CD4-positive, alpha-beta T cell treated with Interleukin-15 for 4 hours (primary cell): ENCODE measurements at places on chromosomes 1 and 21.

- DNase-seq: peak; percentile 59
Observed at GRCh38 chr1:91511386-91511785, 10.7 kb downstream of the CDC7 start.

DNA sequence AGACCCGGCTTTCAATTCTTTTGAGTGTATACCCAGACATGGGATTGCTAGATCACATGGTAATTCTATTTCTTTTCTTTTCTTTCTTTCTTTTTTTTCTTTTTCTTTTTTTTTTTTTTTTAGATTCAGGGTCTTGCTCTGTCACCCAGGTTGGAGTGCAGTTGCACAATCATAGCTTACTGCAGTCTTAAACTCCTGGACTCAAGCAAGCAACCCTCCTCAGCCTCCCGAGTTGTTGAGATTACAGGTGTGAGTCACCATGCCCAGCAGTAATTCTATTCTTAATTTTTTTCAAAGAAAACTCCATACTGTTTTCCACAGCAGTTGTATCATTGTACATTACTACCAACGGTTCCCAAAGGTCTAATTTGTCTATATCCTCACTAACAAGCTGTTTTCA, 13.5 kb upstream of the RNF186 start:
- DNase-seq: no peak

DNA sequence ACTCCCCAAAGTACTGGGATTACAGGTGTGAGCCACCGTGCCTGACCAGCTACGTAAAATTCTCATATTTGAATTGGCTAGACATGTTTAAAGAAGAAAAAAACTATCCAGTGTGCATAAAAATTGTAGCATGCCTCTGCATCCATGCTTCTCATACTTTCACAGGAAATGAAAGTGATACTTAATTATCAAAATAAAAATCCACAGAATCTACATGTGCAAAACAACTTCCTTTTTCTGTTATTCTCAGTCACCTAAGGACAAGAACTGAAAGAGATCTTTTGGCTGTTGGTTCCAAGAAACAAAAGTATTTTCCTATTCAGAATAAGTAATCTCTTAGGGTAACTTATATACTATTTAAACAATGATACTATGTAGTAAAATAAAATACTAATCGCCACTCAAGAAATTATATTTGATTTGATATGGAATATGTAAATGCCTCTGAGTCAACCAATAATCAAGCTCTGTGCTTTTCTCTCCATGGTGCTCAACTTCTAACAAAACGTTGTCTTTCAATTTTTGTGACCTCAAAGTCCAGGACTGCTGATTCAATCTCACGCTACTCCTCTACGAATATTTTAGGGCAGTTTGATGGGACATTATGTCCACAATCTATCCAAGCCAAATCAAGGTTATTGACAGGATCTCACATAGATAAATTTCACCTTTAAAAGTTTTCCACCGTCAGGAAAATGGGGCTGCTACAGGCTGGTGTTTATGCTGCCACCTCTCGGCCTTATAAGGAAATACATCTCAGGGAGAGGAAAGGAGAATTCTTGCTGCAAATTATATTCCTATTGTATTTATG, 102.7 kb downstream of the ZNF281 start:
- DNase-seq: peak; percentile 51

DNA sequence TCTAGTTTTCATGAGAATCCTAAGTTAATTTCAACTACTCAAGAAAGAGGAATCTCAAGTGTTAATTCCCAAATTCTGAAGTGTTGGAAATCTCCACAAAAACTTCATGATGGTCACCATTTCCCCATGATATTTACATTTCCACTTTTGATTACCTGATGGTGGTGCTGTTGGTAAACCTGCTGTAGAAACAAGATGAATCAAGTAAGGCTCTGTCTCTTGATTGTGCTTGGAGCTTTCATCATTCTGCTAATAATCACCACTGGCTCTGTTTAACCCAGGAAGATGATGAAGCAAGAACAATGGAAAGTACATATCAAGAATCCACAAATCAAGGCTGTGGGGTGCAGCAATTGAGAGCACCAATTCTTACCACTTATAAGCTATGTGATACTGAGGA, 77.8 kb downstream of the C4BPA start:
- DNase-seq: no peak

GRCh38 chr1:76129731-76130130, 55.2 kb downstream of the ST6GALNAC3 start:
- DNase-seq: no peak

DNA sequence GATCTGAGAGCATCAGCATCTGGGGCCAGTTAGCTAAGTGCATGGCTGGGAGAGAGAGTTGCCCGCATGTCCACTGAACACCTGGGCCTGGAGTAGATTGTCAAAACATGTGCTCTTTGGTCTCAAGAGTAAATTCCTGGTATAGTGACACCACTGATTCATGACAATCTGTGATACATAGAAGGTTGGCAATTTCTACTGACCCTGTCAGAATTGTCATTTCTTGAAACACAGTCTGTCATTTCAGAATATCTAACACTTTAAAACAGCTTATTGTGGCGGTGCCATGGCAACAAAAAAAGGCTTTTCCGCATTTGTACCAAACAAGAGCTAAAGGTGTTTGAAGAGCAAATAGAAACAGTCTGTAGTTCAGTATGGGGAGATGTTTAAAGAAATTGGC, 186.4 kb upstream of the FAM78B start:
- no peak for DNase-seq

DNA sequence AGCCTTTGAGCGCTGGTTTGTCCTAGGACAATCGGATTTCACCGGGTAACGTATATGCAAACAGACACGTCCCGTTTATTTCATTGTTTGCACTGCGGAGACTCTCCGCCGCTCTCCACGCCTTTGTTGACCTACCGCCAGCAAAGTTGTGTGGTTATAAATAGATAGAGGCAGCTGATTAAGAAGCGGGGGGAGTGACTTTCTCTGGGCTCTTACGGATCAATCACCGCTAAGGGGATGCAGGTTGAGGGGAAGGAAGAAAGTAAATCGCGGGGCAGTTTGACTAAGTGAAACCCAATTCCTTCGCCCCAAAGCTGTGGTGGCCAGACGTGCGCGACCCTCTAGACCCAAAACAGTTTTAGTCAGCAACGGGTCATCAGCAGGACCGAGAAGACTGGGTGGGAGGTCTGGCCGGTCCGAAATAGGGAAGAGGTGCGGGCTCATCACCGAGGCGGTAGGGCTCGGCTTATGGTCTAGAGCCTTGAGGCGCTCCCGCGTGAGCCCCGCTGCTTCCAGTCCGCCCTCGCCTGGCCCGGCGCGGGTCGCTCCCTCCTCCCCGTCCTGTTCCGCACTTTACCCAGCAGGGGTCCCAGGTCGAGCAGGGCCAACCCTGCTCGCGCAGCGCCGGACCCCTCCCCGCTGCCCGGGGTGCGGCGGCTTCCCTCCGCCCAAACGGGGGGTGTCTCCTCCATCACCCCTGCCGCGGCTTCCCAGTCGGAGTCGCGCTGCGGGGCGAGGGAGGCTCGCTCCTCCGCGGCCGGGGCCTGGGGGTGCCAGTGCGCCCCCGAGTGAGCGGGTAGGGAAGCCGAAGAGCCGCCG, 120.8 kb upstream of the RRP15 start:
- DNase-seq: no peak

- DNase-seq: peak; percentile 58
Observed at GRCh38 chr1:226679853-226680516, 59.1 kb downstream of the ITPKB start.

DNA sequence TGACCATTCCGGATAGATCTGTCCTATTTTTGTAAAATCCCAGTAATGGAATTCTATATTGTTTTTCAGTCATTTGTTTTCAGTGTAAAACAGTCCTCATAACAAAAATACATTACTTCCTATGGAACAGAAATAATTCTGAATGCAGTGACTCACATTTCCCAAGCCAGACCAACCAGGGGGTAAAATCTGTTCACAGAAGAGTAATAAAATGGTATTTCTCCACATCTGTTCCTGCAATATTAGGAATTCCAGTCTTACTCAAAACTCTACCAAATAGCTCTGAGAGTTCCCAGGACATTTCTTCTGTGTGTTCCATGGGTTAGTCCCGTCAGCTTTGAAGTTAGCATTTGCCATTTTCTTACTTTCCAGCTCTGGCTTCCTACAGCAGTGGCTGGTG, 2.6 kb upstream of the DDR2 start:
- DNase-seq: no peak

- DNase-seq: no peak
Observed at GRCh38 chr1:198619375-198620140, 19.3 kb upstream of the PTPRC start.

DNA sequence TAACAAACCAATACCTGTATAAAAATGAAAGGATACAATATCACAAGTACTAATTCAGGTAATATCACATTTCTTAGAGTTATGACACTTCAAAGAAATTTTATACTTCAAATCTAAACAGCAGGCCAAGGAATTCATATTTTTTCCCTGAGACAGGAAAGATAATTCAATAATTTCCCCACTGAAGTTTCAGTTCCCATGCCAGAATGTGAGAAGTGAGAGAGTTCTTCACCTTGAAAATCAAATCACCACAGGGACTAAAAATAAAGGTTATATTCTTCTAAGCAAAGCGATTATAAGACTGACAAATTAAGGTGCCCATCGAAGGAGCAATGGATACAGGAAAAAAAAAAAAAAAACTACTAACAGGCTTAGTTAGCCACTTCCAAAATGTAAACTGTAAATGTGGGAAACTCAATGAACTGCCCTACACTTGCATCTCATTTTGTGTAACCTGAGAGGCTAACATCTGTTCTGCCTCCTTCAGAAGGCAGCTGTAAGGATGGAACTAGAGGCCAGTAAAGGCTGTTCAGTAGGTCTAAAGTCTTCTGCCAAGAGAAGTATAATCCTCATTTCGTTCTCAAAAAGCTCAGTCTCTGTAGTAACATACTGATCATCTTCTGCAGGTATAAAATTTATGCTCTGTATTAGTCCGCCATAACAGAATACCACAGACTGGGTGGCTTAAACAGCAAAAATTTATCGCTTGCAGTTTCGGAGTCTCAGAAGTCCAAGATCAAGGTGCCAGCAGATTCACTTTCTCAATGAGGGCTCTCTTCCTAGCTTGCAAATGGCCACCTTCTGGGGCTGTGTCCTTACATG, 127.8 kb downstream of the RERE start:
- DNase-seq: no peak

- DNase-seq: no peak
Observed at GRCh38 chr1:64846573-64847430, 101.9 kb downstream of the RAVER2 start.

- DNase-seq: peak; percentile 2
Observed at GRCh38 chr1:233328142-233328921, 808 bp downstream of the MAP3K21 start.

- peak; percentile 16 for DNase-seq
Observed at GRCh38 chr1:33097137-33097611, 16.2 kb downstream of the AZIN2 start.

- no peak for DNase-seq
Observed at GRCh38 chr21:32392299-32392879, 423 bp downstream of the URB1 start.

DNA sequence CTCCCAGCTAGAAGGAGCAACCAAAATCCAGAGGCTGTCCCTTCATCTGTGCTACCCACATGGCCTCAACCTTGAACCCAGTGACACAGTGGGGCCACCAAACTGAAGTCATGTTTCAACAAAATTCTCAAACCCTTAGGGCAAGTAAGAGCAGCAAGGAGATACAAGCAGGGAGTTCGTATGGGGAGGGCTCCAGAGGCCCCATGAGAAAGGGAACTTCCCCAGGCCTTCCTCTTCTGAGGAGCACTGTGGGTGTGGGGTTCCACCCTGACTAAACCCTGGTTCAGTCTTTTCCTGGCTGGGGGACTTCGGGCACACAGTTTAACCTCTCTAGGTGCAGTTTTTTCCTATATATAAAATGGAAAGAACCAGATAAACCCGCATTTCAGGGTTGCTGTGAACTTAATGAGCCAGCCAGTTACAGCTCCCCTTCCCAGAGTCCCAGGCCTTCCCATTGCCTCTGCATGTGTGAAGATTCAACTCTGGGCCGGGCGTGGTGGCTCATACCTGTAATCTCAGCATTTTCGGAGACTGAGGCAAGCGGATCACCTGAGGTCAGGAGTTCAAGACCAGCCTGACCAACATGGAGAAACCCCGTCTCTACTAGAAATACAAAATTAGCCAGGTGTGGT, 8.0 kb upstream of the THEMIS2 start:
- DNase-seq: peak; percentile 44

GRCh38 chr1:168637350-168637991, 61.1 kb downstream of the XCL1 start:
- no peak for DNase-seq

GRCh38 chr1:221740369-221740992, 1.4 kb downstream of the DUSP10 start:
- no peak for DNase-seq

DNA sequence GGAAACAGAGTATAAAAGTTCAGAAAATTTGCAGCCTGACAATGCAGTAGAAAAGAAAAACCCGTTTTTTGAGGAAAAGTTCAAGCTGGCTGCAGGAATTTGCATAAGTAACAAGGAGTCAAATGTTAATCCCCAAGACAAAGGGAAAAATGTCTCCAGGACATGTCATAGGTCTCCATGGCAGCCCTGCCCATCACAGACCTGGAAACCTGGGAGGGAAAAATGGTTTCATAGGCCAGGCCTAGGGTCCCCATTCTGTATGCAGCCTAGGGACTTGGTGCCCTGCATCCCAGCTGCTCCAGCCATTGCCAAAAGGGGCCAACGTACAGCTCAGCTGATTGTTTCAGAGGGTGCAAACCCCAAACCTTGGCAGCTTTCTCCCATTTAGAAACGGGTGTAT, 3.6 kb upstream of the KCNT2 start:
- DNase-seq: no peak

DNA sequence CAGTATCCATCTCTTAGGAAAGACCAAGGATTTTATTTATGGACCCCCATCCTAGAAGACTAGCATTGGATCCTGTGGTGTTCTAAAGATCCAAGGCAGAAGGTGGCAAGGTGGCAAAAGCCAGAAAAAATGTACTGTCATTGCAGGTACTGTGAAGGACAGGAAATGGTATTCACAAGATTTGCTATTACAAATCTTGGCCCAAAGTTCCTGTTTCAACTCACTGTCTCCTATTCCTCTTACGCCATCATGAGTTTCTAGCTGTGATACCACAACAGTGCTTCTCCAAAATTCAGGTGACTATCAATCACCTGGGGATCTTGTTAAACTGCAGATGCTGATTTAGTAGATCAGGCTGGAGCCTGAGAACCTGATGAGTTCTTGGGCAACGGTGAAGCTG, 21.4 kb downstream of the ACP6 start:
- DNase-seq: no peak

GRCh38 chr1:6601049-6601922, 1.4 kb downstream of the KLHL21 start:
- peak; percentile 89 for DNase-seq

- peak; percentile 79 for DNase-seq
Observed at GRCh38 chr21:33434770-33435360, 31.7 kb downstream of the IFNGR2 start.

- DNase-seq: no peak
Observed at GRCh38 chr1:225996946-225997545, 2.1 kb downstream of the SDE2 start.
